Esophagus mucosa (tissue), 1 donor: ENCODE measurements at places on chromosomes 3 and 15. TPM values are rescaled to one million over a fixed set of nuclear protein-coding genes. Genes with fewer than 3 reads are reported as not detected.

DNA sequence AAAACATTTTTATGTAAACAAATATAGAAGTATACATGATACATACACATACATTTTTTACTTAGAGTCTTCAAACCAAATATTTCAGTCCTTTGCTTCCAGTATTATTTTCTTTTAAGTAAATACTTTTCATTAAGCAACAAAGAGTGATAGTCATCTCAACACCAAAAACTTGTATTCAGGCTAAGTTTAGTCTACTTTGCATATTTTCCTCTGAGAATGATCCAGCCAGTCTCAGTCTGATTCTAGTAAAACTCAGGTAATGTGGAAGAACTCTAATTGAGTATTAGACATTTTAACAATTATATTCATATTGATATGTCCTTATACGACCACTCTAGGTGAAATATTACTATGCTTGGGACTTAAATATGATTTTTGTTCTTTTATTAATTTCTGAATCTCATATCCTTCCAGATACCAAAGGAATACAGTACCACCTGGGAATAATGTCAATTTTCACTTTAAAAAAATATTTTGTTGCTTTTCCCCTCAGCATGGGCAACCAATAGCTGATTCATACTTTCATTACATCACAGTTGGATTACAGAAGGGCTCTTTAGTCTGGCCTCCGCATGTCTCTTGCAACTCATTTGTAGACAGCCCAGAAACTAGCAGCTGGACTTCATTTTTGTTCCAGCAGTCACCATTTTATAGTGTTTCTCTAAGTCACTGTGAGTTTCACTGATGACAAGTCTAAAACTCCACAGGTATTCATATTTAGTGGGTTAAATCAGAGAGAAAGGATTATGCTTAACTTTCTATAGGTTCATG, 390.4 kb downstream of the ZBTB20 start:
- ATAC-seq = no peak

DNA sequence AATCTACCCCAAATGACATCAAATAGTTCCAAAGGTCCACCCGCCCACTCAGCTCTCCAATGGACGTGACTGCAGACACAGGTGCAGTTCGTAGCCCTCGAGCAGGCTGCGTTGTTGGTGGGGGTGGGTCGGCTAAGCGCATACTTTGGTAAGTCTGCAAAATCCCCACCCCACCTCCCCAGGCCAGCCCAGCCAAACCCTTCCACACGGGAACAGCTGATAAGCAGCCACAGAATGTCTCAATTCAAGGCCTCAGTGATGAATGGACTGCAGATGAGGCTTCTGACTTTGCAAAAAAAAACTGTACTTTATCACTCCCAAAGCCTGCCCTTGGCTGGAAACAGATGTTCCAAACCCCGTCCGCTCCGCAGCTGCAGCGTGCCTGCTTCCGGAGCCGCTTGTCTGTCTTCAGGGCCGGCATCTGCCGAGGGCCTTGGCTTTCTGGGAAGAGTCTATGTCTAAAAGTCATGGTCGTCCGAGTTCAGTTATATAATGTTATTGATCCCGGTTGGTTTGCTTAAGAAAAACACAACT, 38.2 kb downstream of the PCSK6 start:
- ATAC-seq = no peak

DNA sequence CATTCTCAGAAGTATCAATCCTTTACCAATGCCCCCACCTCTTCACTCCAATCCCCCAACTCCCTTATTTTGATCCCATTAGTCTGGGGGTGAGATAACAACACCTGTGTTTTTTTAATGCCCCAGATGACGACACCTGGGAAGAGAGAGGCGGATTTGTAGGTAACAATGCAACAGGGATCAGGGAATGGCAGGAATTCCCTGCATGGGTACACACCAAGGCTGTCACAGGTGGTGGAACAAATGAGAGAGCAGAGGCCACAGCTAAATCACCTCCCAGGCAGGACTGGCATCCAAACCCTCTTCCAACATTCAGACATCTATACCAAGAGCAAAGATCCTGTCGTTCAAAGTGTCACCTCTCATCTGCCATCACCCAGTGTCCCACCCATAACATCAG, 319.2 kb upstream of the TRIM42 start:
- ATAC-seq = no peak

DNA sequence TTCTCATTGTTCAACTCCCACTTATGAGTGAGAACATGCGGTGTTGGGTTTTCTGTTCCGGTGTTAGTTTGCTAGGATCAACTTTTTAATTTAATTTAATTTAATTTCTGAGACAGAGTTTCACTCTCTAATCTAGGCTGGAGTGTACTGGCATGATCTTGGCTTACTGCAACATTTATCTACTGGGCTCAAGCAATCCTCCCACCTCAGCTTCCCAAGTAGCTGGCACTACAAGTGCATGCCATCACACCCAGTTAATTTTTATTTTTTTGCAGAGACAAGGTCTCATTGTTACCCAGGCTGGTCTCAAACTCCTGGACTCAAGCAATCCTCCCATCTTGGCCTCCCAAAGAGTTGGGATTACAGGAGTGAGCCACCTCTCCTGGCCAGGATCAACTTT, 82.7 kb downstream of the GPR156 start:
- no peak for ATAC-seq

The CFAP91 gene
- total RNA-seq = not detected

- ATAC-seq = no peak
These were observed 7.6 kb downstream of the VHL start for GRCh38 chr3:10149226-10149625.

- no peak for ATAC-seq
These were observed 10.4 kb upstream of the BRPF1 start for GRCh38 chr3:9721015-9721699.

- ATAC-seq = no peak
These were observed 154.6 kb downstream of the PTPRG start for GRCh38 chr3:61715886-61716527.

The SCN11A gene
- total RNA-seq = 0.04 TPM

The AP3B2 gene
- 0.88 TPM for total RNA-seq

The DAZL gene
- not detected for total RNA-seq

The IL17RC gene
- 26.6 TPM for total RNA-seq

The ALG1L2 gene
- not detected for total RNA-seq

- ATAC-seq = no peak
These were observed 66.5 kb upstream of the SNTN start for GRCh38 chr3:63585927-63586326.

The FANCD2OS gene
- total RNA-seq = not detected

The CCDC39 gene
- not detected for total RNA-seq

- ATAC-seq = no peak
These were observed 175.4 kb downstream of the PEX5L start for GRCh38 chr3:179861292-179861691.

- ATAC-seq = peak; percentile 96
These were observed 81.3 kb upstream of the ZBED2 start for GRCh38 chr3:111676211-111677006.

- no peak for ATAC-seq
These were observed 146.3 kb downstream of the ALCAM start for GRCh38 chr3:105513042-105513441.

- ATAC-seq = no peak
These were observed 6.2 kb downstream of the ALPK3 start for GRCh38 chr15:84823282-84823878.

The AMT gene
- 0.88 TPM for total RNA-seq

DNA sequence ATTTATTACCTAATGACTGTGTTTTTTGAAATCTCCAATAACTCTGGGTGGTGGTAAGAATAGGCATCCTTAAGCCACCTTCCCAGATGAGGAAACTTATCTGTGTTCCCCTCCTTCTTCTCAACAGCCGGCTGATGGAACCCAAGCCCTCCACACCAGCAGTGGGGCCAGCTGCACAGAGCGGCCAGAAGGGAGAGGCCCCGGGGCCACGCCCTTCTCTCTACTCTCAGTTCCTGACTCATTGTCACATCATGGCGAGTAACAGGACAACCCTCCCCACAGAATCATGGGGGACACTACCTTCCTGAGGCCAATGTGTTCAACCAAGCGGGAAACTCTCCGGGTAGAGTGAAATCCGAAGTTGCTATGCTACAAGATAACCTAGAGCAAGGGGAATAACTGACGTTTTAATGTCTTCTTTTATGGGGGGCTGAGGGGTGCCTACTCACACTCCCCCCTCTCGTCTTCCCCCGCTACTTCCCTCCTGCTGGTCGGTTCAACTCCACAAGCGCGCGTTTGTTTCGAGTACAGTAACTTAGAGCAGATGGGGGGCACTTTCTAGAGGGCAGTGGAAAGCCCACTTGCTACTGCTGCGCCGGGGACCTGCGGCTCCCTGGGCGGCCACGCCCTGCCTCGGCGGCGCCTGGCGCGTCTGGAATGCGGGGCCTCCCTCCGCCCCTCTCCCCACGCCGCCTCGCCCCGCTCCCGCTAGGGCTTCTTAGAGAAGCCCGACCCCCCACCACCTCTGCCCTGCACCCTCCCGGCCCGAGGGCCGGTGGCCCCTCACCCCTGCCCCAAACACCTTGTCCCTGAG, 621 bp downstream of the ANXA2 start:
- peak; percentile 44 for ATAC-seq

GRCh38 chr3:29356062-29356461, 75.2 kb downstream of the RBMS3 start:
- no peak for ATAC-seq

- no peak for ATAC-seq
These were observed 131.6 kb downstream of the TPRA1 start for GRCh38 chr3:127458696-127459604.

The HRH1 gene
- 4.2 TPM for total RNA-seq

- ATAC-seq = peak; percentile 53
These were observed 335.5 kb upstream of the CBLB start for GRCh38 chr3:106204160-106204868.

DNA sequence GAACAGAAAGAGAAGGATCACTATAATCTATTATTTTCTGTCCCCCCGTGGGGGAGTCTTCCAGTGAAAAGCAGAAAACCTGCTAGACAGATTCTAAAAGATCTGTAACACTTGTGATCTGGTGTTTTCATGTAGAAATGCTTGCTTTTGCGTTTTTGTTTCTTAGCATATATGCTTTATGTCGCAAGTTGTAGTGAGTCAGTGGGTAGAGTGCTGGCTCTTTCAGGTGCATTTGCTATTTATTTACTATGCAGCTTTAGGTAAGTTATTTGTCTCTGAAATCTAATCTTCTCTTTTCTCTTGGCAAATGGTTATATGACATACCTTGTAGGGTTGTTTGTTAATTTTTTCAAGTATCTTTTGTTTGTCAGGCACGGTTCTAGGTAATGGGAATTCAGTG, 9.4 kb downstream of the AKAP13 start:
- no peak for ATAC-seq

The FBXL22 gene
- total RNA-seq = 1.2 TPM

The CORO2B gene
- total RNA-seq = 0.12 TPM

The SLC26A6 gene
- 7.9 TPM for total RNA-seq

DNA sequence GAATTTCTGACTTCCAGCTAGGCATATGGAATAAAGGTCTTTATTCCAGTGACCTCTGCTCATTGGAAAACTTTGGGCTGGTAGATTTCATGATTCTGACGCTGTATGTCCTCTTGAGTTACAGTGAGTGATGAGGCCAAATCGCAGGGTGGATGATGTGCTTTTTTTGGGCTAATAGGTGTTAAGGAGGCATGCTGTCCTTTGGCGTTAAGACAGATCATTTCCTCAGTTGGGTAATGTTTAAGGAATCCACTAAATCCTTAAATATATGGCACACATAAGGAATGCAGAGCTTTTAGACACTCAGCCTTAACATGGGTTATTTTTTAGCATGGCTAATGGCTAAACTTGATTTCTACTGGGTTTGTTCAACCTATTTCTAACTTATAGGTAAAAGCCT, 87.9 kb downstream of the LPP start:
- ATAC-seq = no peak

GRCh38 chr15:100353449-100353848, 11.7 kb upstream of the ADAMTS17 start:
- no peak for ATAC-seq

DNA sequence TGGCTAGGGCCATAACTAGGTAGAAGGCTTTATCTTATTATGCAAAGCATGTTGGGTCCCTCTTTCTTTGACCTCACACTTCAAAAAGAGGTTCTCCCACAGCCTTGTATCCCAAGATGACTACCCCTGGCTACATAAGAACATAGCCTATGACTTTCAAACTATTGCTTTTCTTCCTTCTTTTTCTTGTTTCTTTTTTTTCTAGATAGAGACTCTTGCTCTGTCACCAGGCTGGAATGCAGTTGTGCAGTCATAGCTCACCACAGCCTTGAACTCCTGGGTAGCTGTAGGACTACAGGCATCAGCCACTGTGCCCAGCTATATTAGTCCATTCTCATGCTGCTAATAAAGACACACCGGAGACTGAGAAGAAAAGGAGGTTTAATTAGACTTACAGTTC, 47.2 kb downstream of the DIPK2A start:
- ATAC-seq = no peak

The ABHD6 gene
- 4.1 TPM for total RNA-seq

The FAH gene
- 14.6 TPM for total RNA-seq

DNA sequence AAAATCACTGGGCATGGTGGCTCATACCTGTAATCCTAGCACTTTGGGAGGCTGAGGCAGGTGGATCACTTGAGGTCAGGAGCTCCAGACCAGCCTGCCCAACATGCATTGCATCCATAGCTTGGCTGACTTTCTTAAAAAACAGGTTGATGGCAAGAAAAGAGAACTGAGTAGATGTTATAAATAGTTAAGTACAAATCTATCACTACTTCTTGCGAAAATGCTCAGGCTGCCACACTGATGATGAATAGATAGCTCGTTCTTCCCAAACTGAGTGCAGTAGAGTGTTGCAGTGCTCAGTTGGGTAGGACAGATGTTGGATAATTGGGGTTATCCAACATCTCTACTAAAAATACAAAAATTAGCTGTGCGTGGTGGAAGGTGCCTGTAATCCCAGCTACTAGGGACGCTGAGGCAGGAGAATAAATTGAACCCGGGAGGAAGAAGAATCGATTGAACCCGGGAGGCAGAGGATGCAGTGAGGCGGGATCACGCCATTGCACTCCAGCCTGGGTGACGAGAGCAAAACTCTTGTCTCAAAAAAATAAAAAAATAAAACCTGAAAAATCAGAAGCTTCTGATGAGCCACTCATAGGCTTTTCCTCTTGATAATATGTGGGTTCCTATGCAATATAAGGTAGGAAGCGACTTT, 1.2 kb downstream of the BTLA start:
- ATAC-seq = no peak

- peak; percentile 46 for ATAC-seq
These were observed 27.8 kb upstream of the SPTBN5 start for GRCh38 chr15:41921639-41922038.

GRCh38 chr3:9072667-9073009, 109.4 kb upstream of the RAD18 start:
- no peak for ATAC-seq

- ATAC-seq = no peak
These were observed 269.5 kb downstream of the SUCLG2 start for GRCh38 chr3:67384760-67385397.

- peak; percentile 93 for ATAC-seq
These were observed 18.1 kb upstream of the SLC22A13 start for GRCh38 chr3:38247366-38248035.

GRCh38 chr3:180306691-180307090, 270.0 kb upstream of the PEX5L start:
- no peak for ATAC-seq

DNA sequence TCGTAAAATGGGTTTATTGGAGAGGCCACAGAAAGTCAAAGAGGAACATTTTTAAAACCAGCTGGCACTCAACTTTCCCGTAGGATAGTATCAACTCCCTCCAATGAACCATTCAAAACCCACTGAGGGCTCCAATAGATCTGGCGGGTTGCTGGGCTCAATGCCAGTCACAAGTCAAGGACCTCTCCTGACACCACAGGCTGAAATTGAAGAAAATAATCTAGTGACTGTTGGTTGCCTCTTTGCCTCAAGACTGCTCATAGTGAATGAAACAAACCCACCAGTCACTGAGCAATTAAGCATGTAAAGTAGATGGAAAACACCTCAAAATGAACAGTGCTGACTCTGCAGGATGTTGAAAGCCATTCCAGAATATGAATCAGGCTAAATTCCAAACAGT, 500.6 kb upstream of the AGTR1 start:
- no peak for ATAC-seq

The GOLGA6D gene
- not detected for total RNA-seq
